ENCODE measurements at places on chromosomes 4 and X.

DNA sequence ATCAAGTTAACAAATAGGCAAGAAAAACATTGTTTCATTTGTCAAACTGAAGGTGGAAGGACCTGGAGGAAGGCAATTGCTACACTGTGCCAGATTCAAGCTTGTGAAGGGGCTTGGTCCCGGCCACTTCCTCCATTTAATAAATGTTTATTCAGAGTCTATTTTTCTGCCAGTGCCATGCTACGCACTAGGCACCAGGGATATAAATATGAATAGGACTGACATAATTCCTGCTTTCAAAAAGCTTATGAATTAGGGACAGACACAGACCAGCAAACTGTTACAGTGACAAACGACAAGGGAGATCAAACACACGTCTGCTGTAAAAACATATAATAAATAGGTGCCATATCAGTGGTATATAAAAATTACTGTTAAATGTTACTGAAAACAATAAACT is 571 bp downstream of the TLR6 start:
- DNase-seq = no peak

- DNase-seq = no peak
These were observed 405.3 kb upstream of the EDA2R start for GRCh38 chrX:67044029-67044653.

GRCh38 chr4:165118256-165118909 is 5.7 kb upstream of the TMEM192 start:
- DNase-seq = no peak

DNA sequence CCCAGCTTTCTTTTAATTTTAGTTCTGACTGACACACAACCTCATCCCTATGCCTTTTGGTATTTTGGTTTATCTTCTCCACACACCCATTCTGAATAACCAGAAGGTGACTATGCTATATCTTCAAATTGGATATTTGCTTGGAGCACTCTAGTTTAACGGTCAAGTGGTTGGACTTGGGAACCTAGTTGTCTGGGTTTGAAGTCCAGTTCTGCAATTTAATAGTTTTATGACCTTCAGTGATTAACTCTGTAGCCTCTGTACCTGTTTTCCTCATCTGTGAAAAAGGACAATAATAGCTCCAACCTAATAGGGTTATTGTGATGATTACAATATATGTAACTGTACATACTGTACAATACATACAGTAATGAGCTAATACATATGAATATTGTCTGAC is 20.0 kb downstream of the PPM1K start:
- DNase-seq = no peak

DNA sequence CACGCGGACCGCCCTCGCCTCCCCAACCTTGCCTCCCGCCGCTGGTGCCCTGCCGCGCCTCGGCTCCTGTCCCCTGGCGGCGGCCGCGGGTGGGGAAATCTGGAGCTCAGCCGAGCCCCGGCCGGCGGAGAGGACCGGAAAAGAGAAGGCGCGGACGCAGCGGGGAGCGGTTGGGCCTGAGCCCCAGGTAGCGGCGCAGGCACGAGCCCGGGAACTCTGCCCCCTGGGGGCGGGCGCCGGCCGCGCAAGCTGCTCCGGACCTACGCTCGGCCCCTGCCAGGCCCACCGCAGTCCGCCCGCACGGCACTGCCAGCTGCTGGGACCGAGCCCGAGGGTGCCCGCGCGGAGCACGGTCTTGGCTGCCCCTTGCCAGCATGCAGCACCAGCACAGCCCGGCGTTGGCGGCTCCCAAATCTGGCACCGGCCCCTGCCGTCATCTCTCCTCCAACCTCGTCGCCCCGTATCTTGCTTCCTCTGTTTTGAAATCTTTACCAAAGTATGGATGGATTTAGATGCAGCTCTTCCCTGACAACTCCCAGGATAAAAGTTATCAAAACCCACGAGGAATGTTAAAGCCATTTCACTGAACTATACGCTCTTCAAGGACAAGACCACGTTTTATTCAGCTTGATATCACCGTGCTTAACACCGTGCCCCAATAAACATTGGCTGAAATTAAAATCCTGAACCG is at the start of gene PRSS12:
PRSS12 (minus strand) TSS at position 161 of the 691 bp plus-strand sequence. CDS start 283 bp downstream, outside the sequence.
- DNase-seq = peak; percentile 13

DNA sequence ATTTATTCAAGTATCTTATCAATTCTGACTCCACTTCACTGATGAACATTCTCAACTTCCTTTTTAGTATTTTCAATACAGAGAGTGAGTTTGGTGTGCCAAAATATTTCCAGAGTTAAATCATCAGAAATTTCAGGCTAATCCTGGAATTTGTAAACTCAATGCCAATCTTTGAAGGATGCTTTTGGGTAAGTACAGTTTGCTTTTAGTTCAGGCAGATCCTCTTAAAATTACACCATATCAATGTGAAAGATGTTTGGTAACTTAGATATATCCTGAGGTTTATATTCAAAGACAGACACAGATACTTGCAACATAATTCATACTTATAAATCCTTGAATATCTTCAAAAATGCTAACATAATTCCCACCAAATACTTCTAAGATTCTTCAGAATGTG is 76.0 kb upstream of the FAM47B start:
- no peak for DNase-seq

DNA sequence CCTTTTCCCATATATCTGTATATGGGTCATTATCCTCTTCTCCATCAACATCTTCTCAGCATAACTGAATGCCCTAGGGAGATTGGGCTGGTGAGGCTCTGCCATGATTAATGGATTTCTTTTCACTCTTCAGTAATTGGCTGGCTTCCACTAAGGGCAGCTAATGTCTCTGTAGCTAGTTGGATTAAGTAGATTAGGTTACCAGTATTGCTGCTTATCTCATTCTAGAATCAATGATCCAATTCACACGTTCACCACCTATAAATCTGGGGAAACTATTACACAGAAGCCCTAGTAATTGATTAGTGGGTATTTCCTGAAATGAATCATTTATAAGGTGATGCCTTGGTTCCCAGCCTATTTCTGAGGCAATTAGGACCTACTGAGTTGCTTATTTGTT is 94.8 kb downstream of the KDR start:
- no peak for DNase-seq

DNA sequence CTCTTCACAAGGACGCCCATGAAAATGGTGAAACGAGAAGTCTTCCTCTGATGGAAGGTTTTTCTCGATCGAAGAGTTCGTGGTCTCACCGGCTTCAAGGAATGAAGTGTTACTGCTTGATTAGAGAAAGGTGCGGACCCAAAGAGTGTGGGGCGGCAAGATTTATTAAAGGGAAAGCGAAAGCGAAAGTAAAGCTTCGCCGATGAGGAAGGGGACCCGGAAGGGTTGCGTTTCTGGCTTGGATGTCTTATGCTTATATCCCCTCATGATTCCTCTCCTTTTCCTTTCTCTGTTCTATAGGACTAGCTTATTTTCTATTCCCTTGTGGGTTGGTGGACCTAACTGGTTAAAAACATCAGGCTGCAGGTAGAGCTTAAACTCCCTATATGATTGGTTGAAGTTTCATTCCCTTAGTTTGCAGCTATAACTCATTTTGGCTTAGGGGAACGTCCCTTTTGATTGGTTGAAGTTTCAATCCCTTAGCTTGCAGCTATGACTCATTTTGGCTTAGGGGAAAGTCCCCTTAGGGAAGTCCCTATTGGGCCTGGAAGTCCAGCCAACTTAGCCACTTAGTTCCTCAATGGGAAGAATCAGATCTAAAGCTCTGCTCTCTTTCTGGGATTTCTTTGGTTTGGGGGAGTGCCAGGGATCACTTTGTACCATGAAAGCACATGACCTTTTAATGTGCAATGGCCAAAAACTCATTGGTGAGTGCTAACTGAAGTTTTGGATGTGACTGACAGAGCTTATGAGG is 1025.0 kb upstream of the PCDH10 start:
- no peak for DNase-seq

DNA sequence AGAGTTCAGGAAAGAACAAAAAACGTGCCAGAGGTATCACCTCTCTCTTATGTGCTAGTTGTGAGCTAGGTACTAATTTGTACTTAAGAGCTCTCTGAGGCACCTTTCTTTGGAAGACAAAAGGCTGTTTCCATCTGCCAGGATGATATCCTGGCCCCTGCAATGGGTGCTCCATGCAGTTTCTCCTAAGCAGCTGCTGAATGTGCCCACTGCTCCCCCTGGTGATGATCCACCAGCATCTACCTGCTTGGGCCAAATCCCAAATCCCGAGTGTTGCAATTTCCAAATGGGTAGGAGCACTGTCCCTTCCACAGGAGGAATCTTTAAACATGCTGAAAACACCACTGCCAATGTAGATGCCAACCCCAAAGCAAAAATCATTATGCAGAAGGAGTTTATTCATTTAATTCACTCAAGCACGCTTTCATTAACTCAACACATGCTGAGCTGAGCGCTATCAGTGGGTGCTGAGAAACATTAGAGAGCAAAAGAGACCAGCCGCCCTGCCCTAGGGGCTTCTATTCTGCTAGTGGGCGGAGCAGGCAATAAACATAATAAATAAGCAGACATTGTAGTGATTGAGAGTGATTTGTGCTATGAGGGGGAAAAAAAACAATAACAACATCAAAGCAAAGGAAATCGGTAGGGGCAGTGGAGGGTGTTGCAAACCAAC is 69.6 kb upstream of the C4orf50 start:
- DNase-seq = no peak

GRCh38 chrX:150081076-150081475 is 142.8 kb upstream of the EOLA2 start:
- DNase-seq = no peak

DNA sequence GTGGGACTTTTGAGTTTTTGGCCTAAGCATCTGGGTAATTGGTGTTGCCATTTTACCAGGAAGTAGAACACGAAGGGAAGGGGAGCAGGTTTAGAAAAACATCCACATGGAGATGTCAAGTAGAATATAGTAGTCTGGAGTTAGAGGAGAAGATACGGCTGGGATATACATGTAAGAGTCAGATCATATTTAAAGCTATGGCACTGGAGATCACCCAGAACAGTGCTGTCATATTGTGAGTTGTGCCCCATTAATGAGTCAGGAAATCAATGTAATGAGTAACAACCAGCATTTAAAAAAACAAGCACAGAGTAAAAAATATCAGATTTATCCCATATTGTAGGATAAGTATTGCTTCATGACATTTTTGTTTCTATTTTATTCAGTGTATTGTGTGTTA is 4.2 kb downstream of the GSTCD start:
- DNase-seq = no peak

- DNase-seq = no peak
These were observed 120.3 kb downstream of the BANK1 start for GRCh38 chr4:101910786-101911373.

DNA sequence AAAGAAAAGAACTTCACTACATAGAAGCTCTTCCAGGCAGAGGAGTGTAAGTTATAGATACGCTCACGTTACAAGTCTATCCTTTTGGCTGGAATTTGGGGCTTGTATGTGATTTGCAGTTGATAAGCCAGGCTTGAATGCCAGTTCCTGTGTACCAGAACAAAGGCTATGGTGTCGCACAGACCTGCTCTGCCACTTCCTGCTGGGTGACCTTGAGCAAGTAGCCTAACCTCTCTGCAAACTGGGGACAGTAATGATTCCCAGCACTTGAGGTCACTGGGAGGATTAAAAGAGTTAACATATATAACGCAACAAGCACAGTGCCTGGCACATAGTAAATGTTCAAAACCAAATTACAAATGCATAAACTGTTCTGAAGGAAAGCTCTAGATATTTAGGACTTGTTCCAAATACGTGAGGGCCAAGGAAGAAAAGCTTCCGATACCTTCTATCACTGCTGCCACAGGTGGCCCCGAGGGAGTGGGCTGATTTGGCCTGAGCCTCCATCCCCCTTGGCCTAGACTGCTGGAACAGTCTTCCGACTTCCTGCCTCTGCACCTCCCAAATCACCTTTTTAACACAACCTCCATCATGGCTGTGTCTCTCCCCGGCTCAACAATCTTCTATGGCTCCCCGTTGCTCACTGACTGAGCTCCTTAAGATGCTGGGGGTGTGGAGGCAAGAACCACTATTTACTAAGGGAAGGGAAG is 1.3 kb upstream of the SOWAHD start:
- no peak for DNase-seq

- DNase-seq = no peak
These were observed 74.2 kb downstream of the BEND4 start for GRCh38 chr4:42078184-42078801.

- DNase-seq = peak; percentile 6
These were observed 66.7 kb downstream of the COQ2 start for GRCh38 chr4:83217721-83218522.

DNA sequence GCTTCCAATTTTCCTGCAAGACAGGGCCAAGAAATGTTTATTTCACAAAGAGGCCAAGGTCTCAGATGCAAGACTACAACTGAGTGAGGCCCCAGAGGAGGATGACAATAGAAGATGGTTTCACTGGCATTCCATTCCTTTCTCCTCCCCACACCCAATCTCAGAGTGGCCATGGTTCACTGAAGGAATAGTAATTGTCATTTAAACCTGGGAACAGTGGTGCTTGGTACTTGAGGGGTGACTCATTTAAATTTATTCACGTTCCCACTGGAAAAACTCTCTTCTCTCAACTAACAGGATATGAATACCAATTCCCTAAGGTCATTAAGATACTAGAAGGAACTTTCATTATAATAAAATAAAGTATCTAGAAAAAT is 35.3 kb upstream of the CXCL8 start:
- no peak for DNase-seq

GRCh38 chrX:7889680-7890079 is 37.5 kb downstream of the PNPLA4 start:
- DNase-seq = no peak

DNA sequence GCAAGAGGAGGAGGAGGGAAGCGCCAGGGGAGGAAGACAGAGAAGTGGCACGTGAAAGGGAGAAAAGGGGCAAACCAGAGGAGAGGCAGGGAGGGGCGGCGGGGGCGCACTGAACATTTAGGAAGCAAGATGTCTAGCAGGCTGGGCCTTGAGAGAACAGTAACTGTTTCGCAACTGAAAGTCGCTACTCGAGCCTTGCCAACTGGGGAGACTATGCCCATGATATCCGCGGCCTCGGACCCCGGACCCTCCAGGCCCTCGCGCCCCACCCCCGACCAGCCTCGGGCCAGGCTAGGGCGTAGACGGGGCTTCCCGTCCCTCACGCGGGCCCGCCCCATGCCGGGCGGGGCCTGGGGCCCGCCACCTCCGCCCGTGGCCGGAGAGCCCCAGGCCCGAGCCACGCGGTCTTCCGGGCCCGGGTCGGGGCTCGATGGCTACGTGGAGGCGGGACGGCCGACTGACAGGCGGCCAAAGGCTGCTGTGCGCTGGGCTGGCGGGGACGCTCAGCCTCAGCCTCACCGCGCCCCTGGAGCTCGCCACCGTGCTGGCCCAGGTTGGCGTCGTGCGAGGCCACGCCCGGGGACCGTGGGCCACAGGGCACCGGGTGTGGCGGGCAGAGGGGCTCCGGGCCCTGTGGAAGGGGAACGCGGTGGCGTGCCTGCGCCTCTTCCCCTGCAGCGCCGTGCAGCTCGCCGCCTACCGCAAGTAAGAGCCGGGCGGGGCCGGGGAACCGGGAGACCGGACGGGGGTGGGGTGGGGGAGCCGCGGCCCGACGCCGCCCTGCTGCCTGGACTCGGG is at the start of gene SLC25A43:
SLC25A43 (plus strand) TSS at position 363 of the 798 bp plus-strand sequence; CDS start at position 431, 68 bp downstream.
- DNase-seq = no peak

GRCh38 chrX:41935832-41936231 is 12.5 kb upstream of the CASK start:
- DNase-seq = no peak

GRCh38 chr4:51894059-51894645 is 51.2 kb downstream of the DCUN1D4 start:
- no peak for DNase-seq

GRCh38 chr4:38921151-38921550 is 53.5 kb downstream of the FAM114A1 start:
- no peak for DNase-seq

Measured in activated T-helper 1 cell treated with anti-CD3 and anti-CD28 coated beads, Interleukin-2, amount 50 U/mL, for 16 hours (primary cell).